ENCODE measurements at places on chromosomes 13 and 19. TPM values are rescaled to one million over a fixed set of nuclear protein-coding genes. Genes with fewer than 3 reads are reported as not detected.

DNA sequence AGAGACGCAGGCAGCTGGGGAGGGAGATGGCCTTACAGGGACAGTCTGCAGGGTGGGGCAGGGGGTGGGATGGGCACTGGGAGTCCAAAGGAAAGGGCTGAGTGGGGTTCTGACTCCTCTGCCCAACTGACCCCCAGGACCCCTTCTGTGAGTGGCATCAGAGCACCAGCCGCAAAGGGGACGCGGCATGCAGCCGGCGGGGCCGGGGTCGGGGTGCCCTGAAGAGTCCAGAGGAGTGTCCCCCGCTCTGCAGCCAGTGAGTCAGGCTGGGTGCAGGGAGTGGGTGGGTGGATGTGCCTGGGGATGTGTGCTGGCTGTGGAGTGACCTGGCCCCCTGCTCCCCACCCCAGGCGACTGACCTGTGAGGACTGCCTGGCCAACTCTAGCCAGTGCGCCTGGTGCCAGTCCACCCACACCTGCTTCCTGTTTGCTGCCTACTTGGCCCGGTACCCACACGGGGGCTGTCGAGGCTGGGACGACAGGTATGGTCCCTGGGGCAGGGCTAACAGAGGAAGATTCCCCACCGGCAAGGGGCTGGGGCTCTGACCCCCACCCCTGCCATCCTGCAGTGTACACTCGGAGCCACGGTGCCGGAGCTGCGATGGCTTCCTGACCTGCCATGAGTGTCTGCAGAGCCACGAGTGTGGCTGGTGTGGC, 25.8 kb downstream of the MEGF8 start:
- H3K4me3 ChIP-seq, result no peak overlapping the region
- H3K36me3 ChIP-seq, result no peaks in the 10 kb centered on the region
- no peaks in the 10 kb centered on the region for H3K27me3 ChIP-seq
- DNase-seq, result no peak
- H3K4me1 ChIP-seq, result no peaks in the 10 kb centered on the region

- no peaks in the 10 kb centered on the region for H3K36me3 ChIP-seq
- no peak overlapping the region for H3K27ac ChIP-seq
- H3K4me3 ChIP-seq, result no peak overlapping the region
- H3K4me1 ChIP-seq, result no peaks in the 10 kb centered on the region
- no peaks in the 10 kb centered on the region for H3K27me3 ChIP-seq
These were observed 81.3 kb downstream of the SLITRK6 start for GRCh38 chr13:85717921-85718320.

GRCh38 chr13:51262501-51263211, 40.5 kb downstream of the FAM124A start:
- H3K36me3 ChIP-seq, result no peaks in the 10 kb centered on the region
- no peak overlapping the region for H3K27ac ChIP-seq
- H3K4me3 ChIP-seq, result no peak overlapping the region
- DNase-seq, result no peak
- no peaks in the 10 kb centered on the region for H3K4me1 ChIP-seq

GRCh38 chr19:40612831-40613689, 11.9 kb downstream of the LTBP4 start:
- DNase-seq, result peak; percentile 70
- no peaks in the 10 kb centered on the region for H3K27me3 ChIP-seq
- peak overlapping the region; percentile 92 for H3K27ac ChIP-seq
- H3K4me1 ChIP-seq, result peaks cover 67% of the 10 kb centered on the region

CYP2S1 gene
- 22.5 TPM for total RNA-seq

Measured in transverse colon (tissue), 4 donors.